ENCODE measurements at places on chromosomes 13 and 19.

GRCh38 chr13:31965361-31966066, 66.1 kb upstream of the FRY start:
- no peak for DNase-seq

- no peak for DNase-seq
These were observed 12.3 kb upstream of the MISP start for GRCh38 chr19:738509-739128.

- no peak for DNase-seq
These were observed 99.3 kb downstream of the DHRS12 start for GRCh38 chr13:51704399-51705313.

DNA sequence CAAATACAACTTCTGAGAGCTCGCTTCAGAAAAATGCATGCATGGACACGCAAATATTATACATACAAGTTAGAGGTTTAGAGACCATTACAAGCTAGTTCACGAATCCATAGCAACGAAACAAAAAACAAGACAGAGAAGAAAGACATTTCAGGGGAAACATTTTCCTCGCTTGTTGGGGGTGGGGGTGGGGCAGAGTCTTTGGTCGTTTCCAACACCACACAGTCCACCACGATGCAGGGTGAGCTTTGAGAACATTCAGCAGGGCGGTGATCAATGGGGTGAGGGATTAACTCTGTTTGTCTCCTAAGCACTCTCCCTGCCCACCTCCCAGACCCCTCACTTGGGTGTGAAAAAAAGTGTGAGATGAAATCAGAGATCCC, 651 bp downstream of the OXGR1 start:
- DNase-seq, result no peak

DNA sequence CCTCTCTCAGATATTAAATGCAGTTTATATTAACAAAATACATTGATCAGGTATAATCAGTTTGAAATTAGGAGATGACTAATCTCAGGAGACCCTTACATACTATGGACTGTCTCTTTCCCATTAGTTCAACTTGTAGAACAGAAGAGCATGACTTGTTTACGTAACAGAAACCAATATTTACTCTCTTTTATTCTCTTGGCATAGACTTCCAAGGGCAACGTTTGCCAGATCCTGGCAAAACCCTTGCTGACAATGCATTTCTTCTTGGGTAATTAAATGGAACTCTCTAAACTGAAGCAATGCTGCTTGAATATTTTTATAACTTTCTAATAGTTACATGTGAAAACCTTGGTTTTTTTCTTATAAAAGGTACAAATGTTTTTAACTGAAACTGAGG, 68.3 kb upstream of the MYO16 start:
- DNase-seq, result no peak

GRCh38 chr19:9952276-9952675, 16.0 kb upstream of the OLFM2 start:
- DNase-seq, result no peak

GRCh38 chr13:74329962-74330361, 195.8 kb upstream of the KLF12 start:
- DNase-seq, result no peak

DNA sequence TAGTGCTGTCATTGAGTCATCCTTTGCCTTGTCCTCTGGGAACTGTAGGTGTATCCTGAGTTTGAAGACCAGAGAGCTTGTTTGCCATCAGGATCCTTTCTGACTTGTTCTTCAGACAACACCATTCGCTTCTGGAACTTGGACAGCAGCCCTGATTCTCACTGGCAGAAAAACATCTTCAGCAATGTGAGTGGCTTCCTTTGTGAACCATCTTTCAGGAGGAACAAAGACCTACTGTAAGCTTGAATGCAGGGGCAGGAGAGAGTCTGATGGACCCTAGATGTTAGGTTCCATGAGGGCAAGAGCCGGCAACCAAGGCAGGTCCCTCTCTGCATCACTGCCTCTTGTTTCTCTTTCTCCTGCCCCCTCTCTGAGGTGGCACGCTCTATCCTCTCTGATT, 26.7 kb downstream of the WDR62 start:
- no peak for DNase-seq
